ENCODE measurements at places on chromosomes 7 and 10.

DNA sequence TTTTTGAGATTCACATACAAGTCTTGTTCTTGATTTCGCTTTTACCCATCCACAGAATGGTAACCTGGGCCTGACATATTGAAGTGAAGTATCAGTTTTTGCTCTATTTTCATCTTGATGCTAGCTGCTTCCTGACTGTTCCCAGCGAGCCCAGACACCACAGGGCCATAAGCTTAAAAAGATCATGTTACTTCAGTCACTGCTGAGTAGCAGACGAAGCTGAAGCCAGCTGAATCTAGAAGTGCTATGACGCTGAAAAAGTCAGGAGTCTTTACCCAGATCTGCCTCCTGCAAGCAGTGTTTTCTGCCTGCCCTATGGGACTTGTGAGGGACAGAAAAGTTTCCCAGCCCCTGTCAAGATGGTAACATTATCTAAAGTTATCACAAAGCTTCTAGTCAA is 2.7 kb upstream of the PRXL2A start:
- no peak for DNase-seq

- DNase-seq: no peak
These were observed 134.8 kb downstream of the INHBA start for GRCh38 chr7:41568135-41568534.

- DNase-seq: no peak
These were observed 1.3 kb upstream of the APBB1IP start for GRCh38 chr10:26436848-26437247.

- no peak for DNase-seq
These were observed 62.1 kb downstream of the ZRANB1 start for GRCh38 chr10:125003901-125004467.

DNA sequence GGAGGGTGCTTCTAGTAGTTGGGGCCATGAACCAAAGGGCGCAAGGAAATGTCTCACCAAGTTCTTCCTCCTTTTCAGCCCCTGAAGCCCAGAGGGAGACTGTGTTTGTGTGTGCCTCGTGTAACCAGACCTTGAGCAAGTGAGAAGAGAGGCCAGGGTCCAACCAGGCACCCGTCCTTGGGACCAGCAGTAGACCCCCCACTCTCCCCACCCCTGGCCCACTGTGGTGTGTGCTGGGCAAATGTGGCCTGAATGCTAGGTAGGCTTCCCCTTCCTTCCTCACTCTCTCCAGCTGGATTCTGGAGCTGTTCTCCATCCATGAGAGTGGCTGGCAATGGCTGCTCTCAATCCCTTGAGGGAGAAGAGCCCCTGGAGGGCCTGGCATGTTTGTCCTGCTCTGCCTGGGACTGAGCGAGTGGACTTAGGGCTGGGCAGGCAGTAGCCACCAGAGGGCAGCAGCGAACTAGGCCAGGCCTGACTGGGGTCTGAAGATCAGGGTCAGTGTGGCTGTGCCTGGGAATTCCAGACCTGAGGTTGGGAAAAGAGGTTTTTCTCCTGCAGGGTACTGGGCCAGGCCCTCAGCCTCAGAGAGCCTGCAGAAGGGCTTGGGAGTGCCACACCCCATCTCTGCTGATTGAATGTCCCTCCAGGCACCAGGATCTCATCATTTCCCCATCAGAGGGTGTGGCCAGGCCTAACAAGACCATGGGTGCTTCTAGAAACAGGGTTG is 12.5 kb downstream of the SFRP5 start:
- peak; percentile 43 for DNase-seq

DNA sequence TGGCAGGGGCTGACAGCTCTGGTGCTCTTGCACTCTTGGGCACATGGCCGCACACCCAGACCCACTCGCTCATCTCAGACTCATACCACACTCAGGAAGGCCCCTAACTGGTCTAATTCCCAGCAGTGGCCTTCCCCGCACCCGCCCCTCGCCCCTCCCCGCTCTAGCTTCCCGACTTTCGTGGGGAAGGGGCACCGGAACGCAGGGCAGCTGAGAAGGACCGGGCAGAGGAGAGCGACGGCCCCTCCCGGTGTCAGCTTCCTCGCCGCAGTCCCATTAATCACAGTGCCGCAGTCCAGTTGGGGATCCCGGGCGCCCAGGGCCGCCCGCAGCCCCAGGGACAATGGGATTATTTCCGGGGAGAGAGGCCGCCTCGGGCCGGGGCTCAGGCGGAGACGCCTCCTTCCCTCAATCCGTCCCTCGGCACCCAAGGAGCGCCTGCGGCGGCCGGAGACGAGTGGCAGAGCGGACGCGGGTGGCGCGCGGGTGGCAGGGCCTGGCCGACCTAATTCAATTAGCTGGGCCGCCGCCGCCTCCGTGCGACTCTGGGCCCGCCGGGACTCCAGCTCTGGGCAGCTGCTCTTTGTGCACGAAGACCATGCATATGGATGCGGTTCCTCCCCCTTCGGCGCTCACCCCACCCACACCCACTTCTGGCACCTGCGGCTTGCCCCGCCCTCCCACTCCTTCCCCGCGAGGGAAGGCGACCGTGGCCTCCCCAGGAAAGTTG is 7.8 kb upstream of the TLX1 start:
- DNase-seq: no peak

Data from fibroblast of skin of right biceps (primary cell).